ENCODE measurements at places on chromosomes 11 and 22.
A peak's percentile ranks its signal among the peaks of the same experiment; 100 is the strongest.

DNA sequence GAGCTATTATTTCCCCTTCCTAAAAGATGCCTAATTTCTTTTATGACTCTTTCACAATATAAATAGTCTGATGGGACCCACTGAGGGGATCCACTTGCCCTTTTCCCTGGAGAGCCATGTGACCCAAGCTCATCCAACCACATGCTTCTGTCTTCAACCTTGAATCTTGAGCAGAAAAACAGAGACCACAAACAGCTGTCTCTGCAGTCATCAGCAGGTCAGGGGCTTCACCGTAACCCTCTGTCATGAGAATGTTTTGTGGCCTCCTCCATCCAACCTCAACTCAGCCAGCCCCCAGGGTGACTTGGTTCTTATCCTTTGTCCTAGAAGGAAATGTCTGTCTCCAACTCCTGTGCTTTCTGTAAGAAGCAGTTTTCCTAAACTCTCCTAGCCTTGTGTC, 129.6 kb upstream of the POU2AF2 start:
- no peak for DNase-seq

- DNase-seq = peak; percentile 86
These were observed 97.1 kb upstream of the SYT13 start for GRCh38 chr11:45383224-45383623.

DNA sequence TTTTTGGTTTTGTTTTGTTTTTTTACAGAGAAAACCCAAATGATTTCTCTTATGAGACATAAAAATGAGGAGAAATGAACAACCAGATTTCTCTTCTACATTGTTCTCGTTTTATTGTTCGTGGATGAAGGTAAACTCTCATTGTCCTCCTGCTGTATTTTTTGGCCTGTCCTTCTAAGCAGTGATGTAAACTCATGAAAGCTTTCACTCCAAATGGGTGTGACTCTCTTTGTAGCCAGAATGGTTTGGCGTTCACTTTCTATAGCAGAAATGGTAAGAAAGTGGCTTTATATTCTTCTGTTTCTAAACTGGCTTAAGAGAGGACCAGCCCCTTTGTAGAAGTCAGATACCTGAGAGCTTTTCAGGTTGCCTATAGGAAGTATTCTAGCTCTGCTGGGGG, 15.5 kb upstream of the BMAL1 start:
- DNase-seq = no peak

DNA sequence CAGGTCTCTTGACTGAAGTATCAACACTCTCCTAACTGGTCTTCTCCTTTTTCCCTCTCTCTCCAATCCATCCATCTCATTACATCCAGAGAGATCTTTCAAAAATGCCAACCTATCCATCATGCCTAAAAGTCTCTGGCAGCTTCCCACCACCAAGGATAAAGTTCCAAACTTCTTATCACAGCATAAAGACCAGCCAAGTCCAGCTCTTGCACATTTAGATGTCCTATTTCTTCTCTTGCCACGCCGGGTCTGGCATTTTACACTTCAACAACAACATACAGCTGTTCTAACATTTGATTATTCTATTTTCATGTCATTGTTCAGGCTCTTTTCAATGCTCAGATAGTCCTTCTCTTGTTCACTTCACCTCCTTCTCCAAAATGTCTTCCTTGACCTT, 70.6 kb downstream of the RELT start:
- DNase-seq = no peak

DNA sequence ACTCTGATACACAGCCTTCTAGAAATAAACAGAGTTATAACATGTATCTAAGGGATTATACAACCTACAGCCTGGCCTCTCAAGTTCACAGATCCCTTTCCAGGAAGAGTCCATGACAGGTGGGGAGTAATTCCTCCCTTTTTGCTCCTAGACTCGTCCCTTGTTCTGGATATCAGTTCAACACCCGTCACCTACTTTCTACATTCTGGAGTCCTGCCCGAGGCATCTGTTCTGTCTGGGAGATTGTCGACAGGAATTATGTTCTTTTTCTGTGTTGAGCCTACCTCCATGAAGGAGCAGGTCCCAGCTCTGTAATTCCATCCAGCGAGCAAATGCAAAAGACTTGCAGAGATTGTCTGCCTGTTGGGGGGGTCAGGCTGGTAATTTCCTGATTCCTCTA, 224.6 kb upstream of the NTM start:
- no peak for DNase-seq

DNA sequence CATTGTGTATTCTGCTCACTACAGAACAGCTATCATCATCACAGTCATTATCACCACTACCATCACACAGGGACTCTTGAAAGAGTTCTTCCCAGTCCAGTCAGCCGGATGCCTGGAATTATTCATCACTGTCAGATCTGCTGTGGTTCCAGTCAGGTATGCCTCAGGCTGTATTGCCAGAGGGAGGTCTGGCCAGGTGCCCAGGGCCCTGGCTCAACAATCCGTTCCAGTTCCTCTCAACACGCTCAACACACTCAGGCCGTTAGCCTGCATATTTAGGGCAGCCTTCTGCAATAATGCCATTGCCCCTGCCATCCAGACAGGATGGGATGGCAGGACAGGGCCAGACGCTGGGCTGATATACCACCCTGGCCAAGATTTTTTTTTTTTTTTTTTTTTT, 28.6 kb upstream of the RASL10A start:
- DNase-seq = no peak

DNA sequence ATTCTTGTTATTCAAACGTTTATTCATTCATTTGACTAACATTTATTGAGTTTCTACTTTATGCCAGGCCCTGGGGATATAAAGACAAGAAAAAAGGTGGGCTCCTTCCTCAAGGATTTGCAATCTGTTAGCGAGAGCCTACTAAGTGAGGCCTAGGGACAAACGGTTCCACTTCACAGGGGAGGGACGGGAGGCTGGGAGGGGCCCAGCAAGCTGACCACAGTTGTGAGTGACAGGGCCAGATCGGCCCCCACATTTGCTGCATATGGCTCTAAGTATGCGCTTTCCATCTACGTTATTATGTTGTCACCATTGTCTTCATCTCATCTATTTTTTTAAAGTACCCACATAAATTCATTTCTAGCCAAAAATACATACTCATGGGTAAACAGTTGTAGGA, 271.1 kb downstream of the BUD13 start:
- DNase-seq = no peak

DNA sequence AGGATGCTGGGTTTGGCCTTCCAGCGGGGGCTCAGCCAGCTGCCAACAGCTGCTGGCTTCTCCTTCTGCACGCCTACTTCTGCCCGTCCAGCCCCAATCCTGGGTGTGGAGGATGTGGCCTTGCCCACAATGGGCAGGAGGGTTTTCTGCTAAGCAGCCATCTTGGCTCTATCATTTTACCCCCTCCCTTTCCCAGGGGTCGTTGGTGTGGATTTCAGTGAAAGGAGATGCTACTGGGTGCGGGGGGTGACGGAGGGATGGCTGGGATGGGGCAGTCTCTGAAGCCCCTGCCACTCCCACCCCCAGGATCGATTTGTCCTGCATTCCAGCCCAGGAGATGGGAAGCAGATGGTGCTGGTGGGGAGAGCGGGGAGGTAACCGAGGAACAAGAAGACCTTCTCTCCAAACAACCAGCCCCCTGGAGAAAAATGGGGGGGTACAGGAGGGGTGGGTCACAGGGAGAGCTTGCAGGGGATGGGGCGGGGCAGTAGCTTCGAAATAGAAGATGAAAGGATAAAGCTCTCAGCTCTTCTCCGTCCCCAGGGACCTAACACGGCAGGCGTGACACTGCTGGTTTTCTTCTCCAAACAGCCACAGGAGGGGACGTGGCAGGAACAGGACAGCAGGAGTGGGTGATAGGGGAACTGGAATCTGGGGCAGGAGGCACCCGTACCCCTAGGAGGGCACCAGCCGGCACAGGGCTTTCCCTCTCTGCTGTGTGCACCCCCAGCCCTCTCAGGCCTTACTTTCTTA, 68.9 kb downstream of the NECTIN1 start:
- no peak for DNase-seq

GRCh38 chr11:63536669-63537292, at the start of gene PLAAT4:
Gene PLAAT4 (plus strand): TSS chr11:63536808. CDS start chr11:63536869, 61 bp downstream.
- DNase-seq = no peak

GRCh38 chr11:16133867-16134266, 222.5 kb downstream of the SOX6 start:
- DNase-seq = no peak

GRCh38 chr11:31995525-31996094, 95.3 kb upstream of the RCN1 start:
- DNase-seq = no peak

GRCh38 chr22:28766628-28767027, 5.9 kb upstream of the CCDC117 start:
- no peak for DNase-seq

DNA sequence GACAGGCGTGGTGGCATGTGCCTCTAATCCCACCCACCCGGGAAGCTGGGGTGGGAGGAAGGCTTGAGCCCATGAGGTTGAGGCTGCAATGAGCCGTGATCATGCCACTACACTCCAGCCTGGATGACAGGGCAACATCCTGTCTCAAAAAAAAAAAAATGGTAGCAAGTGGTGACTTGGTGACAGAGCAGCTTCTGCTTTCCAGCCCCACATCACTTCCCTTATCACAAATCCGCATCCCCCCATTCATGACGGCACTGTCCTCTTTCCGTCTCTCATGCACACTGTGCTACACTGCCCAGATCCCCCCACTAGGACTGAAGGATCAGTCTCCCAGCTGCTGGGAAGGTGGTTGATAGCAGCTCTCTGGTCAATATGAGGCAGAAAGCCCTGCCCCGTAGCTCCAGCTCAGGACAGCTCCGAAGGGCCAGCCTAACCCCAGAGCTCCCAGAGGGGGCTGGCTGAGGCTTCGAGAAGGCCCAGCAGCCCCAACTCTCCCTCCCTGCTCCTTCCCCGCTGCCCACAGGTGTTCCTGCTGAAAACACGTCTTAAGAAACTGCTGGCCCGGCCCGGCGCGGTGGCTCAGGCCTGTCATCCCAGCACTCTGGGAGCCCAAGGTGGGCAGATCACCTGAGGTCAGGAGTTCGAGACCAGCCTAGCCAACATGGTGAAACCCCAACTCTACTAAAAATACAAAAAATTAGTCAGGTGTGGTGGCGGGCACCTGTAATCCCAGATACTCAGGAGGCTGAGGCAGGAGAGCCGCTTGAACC, 15.9 kb downstream of the PGA5 start:
- peak; percentile 57 for DNase-seq

GRCh38 chr11:2661173-2662023, 38.4 kb downstream of the KCNQ1OT1 start:
- no peak for DNase-seq

GRCh38 chr22:12601870-12602779, 2925.9 kb upstream of the OR11H1 start:
- no peak for DNase-seq

DNA sequence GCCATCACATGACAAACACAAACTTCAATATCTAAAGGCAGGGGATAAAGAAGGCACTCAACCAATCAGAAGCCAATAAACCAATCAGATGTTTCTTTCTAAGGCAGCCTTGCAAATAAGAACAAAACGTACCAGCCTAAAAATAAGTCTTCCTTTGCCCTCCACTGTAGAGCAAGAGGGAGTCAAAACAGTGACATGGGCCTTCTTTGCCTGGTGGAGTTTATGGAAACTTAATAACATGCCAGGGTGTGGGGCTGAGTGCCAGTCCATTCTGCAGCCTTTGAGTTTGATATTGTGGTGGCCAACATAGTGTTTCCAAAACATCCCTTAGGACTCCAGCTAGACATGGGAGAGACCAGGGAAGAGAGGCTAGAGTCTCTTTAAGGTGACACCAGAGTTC, 126.1 kb upstream of the NECTIN1 start:
- no peak for DNase-seq

DNA sequence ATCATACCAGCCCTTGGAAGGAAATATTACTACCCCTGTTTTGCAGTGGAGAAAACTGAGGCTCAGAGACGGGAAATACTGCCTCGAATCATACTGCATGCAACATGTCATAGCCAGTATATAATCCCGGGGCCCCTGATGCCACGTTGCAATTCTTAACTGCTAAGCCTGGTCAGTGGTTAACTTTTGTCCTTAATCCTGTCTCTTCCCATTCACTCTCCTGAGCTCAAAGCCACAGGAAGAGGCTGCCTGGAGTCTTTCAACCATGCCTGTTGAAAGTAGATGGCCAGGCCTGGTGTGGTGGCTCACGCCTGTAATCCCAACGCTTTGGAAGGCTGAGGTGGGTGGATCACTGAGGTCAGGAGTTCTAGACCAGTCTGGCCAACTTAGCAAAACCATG, 166.6 kb downstream of the MIAT start:
- DNase-seq = no peak

GRCh38 chr11:73653996-73654395, 7.6 kb downstream of the PLEKHB1 start:
- no peak for DNase-seq

- no peak for DNase-seq
These were observed 53.0 kb downstream of the KCNA4 start for GRCh38 chr11:29963796-29964195.

- DNase-seq = no peak
These were observed 56.1 kb upstream of the UBASH3B start for GRCh38 chr11:122599434-122599833.

- no peak for DNase-seq
These were observed 7.5 kb upstream of the MICAL3 start for GRCh38 chr22:18031695-18032454.

DNA sequence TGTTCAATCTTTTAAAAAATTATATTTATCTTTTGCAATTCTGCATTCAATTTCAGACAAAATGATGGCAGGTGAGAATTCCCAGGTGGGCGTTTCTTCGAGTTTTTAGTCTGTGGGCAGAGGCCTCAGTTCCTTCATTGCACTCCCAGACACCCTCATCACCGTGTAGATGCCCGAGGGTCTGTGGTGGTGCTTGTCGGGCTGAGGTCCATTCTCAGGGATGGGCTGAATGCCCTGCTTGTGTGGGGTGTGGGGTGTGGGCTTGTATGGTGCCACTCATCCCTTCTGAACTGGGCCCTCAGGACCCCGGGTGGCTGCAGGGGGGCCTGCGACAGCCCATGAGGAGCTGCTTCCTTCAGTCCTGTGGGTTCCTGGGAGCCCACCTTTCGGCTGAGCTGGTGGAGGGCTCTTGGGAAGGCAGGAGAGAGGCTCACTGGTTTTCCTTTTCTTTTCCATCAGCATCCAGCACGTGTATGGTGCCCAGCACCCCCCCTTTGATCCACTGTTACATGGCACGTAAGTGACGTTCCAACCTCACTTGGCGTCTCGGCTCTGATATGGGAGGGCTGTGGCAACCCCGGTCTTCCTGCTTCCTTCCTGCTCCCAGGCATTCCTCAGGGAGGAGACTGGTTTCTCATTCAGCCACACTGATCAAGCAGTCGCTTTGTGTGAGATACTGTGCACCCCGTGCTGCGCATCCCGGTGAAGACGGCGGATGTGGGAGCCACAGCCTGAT, 29.8 kb downstream of the TBC1D22A start:
- DNase-seq = no peak

DNA sequence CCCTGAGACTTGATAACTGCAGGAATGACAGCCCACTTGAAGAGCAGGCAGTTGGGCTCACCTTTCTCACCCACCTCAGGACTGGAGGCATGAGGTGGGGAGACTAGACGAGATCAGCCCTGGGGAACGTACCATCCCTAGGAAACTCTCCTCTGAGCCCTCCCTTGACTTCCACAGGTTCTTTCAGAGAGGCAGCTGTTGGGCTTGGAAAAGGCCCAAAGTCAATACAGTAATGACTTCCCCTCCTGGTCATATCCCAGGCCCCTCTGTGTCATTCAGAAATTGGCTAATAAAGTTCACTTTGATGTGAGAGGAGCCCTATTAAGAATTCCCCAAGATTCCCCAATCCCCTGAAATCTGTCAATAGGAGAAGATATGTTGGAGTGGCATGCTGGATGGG, 5.8 kb upstream of the NECTIN1 start:
- no peak for DNase-seq
